ENCODE measurements at places on chromosomes 12 and 14.

DNA sequence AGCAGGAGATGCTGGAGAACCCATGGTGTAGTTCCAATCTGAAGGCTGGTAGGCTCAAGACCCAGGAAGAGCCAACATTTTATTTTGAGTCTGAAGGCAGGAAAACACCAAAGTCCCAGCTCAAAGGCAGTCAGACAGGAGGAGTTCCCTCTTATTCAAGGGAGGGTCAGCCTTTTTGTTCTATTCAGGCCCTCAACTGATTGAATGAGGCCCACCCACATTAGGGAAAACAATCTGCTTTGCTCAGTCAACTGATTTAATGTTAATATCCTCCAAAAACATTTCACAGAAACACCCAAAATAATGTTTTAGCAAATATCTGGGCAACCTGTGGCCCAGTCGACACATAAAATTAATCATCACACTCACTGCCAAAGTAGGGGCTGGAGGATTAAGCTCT is 130.8 kb downstream of the LMNTD1 start:
- no peak for DNase-seq

DNA sequence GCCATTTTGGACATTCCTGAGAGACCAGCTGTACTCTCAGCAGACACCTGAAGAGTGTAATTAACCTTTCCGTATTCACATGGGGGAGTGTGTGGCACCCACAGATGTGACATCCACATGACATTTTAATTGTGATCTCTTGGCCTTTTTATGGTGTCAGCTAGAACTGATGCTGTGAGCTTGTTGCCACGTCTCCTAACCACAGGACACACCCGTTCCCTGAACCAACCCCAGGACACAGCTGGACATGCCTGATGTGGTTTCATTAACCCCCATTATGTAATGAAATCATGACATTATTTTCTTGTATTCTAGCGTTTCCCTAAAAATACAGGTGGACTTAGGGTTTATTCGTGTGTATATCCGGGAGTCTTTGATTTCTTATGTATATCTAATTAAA is 1036.1 kb downstream of the TMEM121 start:
- no peak for DNase-seq

GRCh38 chr12:15691388-15691787 is 97.8 kb downstream of the EPS8 start:
- no peak for DNase-seq

GRCh38 chr14:52333108-52333507 is 19.0 kb downstream of the PTGER2 start:
- DNase-seq = no peak

DNA sequence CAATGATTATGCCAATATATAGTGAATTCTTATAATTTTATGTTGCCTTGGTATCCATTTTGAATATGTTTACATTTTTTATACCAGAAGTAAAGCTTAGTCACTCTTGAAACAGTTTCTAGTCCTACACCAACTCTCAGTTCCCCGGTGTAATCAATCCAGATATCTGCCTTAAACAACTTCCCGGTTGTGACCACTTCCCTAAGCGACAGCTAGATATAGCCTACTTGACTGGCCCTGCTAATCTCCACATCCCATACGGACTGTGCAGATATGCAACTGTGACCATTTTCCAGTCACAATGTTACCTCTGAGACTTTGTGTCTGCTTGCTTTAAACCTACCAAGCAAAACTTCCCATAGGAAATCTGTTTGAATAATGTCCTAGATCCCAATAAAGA is 1551.5 kb upstream of the SEL1L start:
- DNase-seq = no peak

GRCh38 chr14:55578511-55578910 is 1.5 kb upstream of the KTN1 start:
- DNase-seq = no peak

- DNase-seq = no peak
Observed at GRCh38 chr12:14613718-14614117, 46.0 kb upstream of the PLBD1 start.

DNA sequence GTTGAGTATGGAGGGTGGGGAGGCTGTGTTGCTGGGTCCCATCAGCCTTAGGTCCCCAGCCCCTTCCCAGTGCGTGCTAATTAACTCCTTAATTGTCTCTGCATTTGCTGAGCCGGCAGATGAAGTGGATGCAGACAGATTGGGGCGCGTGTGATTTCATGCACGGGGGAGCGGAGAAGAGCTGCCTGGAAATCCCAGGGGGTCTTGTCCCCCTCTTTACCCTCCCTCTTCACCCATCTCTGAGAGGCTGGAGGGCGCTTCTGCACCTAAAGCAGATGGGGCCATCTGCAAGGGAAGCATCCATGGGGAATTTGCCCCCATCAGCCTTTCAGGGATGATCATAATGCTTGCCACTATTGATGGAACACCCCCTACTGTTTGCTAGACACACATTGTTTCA is 4.4 kb upstream of the ASIC1 start:
- DNase-seq = no peak

Measured in central memory CD4-positive, alpha-beta T cell (primary cell).